CD4-positive, alpha-beta T cell treated with Interleukin-6 for 4 hours (primary cell): ENCODE measurements at places on chromosomes 11 and 22.

- DNase-seq: no peak
Observed at GRCh38 chr11:85974122-85974521, 94.8 kb downstream of the PICALM start.

- DNase-seq: no peak
Observed at GRCh38 chr11:62026739-62027370, 59.4 kb upstream of the FTH1 start.

- DNase-seq: peak; percentile 75
Observed at GRCh38 chr11:64331569-64332371, 8.2 kb upstream of the CCDC88B start.

- DNase-seq: no peak
Observed at GRCh38 chr11:59368238-59369022, 9.7 kb downstream of the OR5AN1 start.

- DNase-seq: no peak
Observed at GRCh38 chr22:42604403-42604802, 10.3 kb downstream of the POLDIP3 start.

DNA sequence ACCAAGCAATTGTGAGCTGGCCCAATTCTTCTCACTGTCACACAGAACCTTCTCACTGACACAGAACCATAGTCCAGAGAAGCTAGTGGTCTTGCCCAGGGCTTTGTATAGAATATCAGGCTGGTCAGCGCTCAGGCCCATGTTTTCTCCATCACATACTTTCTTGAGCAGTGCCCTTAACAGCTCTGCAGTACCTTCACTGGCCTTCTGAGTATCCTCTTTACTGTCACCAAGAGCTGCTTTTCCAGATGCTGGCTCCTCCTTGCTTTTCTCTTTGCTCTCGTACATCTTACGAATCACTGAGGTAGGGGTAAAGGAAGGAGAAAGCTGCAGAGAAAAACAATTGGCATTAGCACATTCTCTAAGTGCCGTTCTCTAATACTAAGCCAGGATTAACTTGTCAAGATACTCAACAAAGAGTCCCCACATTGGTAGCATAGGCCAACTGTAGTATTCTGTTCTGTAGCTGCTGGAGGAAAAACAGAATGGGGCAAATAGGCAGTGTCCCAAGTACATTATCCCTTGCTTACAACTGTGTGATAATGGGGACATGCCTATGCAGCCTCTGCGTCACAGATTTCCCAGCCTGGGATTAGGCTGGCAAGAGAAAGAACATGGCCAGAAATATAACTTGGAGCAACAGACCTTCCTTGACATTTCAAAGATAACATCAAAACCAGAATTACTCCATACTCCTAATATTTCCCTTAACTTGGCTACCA, 43.5 kb downstream of the DRG1 start:
- no peak for DNase-seq

DNA sequence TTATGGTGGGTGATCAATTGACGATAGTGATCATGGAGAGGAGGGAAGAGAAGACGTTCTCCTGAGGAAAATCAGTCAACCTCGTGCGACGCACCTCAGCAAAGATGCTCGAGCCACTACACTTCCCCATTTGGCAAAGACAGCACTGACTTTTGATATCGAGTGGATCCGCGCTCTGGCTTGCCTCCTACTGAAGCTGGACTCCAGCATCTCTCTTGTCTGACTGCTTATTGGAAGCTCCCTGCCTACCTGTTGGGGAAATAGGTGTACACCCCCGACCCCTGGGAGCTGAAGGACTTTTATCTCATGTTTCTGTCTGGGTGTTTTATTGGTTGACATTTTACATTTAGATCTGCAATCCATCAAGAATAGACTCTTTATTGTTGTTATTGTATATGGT, 476.8 kb upstream of the B3GAT1 start:
- DNase-seq: no peak
